ENCODE measurements at places on chromosomes 13 and 19.

DNA sequence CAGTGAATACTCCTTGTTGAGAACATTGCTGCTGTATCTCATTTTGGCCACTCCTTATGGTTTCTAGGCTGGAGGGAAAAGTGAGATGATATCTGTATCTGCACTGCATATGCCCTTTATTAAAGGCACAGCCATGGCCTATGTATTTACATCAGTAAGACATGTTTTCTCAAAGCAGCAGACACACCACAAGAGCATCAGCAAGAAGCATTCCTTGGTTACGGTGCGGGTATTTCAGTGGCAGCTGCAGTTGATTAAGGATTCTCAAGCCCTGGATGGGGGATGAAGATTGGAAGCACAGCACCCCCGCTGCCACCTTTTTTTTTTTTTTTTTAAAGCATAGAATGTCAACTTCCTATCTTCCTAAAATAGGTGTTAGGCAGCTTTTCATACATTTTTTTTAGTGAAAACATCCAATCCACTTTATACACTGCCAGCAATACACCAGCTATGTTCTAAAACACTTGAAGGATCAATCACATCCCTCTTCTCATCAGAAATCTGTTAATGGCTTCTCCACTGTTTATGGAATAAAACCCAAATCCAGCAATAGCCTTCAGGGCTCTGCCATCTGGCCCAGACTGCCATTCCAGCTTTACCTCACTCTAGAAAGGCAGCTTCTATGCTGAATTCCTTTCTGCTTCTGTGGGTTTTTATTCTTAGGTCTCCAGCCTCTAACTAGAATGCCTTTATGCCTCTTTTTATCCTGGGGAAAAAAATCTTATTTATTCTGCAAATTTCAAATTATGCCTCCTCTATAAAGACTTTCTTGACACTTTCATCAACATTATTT lies 331.0 kb downstream of the DNAJC15 start:
- DNase-seq, result no peak

GRCh38 chr19:17469481-17470067 lies 750 bp upstream of the SLC27A1 start:
- peak; percentile 91 for DNase-seq

DNA sequence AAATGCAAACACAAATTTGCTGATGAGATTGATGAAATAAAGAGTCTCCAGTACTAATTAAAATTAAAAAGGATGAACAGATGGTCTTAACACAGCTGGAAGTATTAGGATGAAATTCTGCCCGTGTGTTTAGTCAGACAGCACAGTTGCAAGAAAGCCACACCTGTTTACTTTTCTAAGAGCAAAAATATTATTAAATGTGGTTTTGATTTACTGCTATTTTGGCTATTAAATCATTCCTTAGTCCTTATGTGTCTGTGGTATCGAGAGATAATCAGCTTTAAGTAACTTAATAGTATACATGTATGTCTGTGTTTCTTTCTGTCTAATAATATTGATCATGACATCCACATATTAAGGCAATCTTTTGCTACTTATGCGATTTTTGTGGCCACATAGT lies 494.9 kb downstream of the GPC6 start:
- no peak for DNase-seq

- no peak for DNase-seq
Observed at GRCh38 chr13:24039621-24040475, 120.7 kb upstream of the SPATA13 start.

GRCh38 chr13:101628900-101629299 lies 176.4 kb downstream of the ITGBL1 start:
- DNase-seq, result no peak

- no peak for DNase-seq
Observed at GRCh38 chr19:11191273-11191755, 6.0 kb downstream of the KANK2 start.

GRCh38 chr19:40025938-40026596 lies 29.2 kb downstream of the ZNF546 start:
- no peak for DNase-seq

GRCh38 chr13:45511310-45512097 lies 46.8 kb downstream of the COG3 start:
- DNase-seq, result peak; percentile 53

- peak; percentile 26 for DNase-seq
Observed at GRCh38 chr19:2488942-2489731, 13.2 kb downstream of the GADD45B start.

GRCh38 chr13:41398494-41399170 lies 58.7 kb upstream of the RGCC start:
- no peak for DNase-seq

DNA sequence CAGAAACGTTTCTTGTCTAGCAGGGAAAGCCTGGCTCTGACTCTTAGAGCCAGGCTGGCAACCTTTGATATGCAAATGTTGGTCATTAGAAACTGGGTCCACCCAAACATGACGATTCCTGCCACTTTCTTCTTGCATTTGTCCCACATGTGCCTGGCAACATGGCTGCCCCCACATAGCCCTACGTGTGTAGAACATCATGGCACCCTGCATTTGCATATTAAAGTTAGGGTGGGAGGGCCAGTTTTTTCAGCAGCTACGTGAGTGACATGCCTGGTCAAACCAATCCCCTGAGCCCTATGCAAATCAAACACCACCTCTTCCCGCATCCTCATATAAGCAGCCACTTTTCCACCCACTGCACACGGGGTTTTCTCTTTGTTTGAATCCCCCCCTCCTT lies 95.0 kb downstream of the LIG4 start:
- DNase-seq, result no peak

GRCh38 chr19:58252102-58252685 lies 23.5 kb downstream of the ZNF544 start:
- DNase-seq, result no peak

All from COR-L47 (cell line).